SHP77 (cell line): ENCODE measurements at places on chromosomes 12 and 14.

GRCh38 chr14:100713705-100714104 lies 13.0 kb upstream of the DLK1 start:
- DNase-seq: peak; percentile 43

GRCh38 chr14:22264759-22265158 lies 324.3 kb downstream of the DAD1 start:
- DNase-seq: no peak

- peak; percentile 60 for DNase-seq
These were observed 38.1 kb upstream of the PTCSC3 start for GRCh38 chr14:36214476-36215216.

DNA sequence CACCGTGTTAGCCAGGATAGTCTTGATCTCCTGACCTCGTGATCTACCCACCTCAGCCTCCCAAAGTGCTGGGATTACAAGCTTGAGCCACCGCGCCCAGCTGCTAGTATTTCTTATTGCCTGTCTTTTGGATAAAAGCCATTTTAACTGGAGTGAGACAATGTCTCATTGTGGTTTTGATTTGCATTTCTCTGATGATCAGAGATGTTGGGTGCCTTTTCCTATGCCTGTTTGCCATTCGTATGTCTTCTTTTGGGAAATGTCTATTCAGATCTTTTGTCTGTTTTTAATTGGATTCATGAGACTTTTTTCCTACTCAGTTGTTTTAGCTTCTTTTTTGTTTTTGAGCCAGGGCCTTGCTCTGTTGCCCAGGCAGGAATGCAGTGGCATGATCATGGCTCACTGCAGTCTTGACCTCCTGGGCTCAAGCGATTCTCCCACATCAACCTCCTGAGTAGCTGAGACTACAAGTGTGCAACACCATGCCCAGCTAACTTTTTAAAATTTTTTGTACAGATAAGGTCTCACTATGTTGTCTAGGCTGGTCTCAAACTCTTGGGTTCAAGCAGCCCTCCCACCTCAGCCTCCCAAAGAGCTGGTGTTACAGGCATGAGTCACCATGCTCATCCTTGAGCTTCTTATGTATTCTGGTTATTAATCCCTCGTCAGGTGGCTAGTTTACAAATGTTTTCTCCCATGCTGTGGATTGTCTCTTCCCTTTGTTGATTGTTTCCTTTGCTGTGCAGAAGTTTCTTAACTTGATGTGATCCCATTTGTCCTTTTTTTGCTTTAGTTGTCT lies 65.9 kb downstream of the ACACB start:
- no peak for DNase-seq

DNA sequence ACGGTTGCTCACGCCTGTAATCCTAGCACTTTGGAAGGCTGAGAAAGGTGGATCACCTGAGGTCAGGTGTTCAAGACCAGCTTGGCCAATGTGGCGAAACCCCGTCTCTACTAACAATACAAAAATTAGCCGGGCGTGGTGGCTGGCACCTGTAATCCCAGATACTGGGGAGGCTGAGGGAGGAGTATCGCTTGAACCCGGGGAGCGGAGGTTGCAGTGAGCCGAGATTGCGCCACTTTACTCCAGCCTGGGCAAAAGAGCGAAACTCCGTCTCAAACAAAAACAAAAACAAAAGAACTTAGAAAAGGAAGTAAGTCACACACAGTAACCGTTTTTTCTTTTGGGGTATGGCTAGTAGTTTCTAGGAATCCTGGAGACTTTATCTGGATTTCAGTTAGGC lies 1.7 kb upstream of the PALS1 start:
- DNase-seq: no peak

DNA sequence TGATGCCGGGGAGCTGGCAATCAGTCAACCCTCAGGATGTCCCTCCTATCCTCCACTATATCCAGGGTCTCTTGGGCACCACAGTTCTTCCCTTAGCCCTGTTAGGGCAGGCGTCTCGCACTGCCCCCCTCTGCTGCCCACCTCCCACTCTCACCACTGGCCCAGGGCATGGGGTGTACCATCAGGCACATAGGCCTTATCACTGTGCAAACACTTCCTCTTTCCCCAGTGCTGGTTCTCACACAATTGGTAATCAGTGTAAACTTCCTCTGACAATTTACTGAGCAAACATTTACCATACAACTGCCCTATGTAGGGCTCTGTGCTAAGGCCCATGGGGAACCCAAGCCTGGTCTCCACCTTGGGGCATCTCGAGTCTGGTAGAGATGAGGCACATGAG lies 20.1 kb upstream of the TMED10 start:
- no peak for DNase-seq

GRCh38 chr12:109432842-109433304 lies 44.2 kb downstream of the KCTD10 start:
- peak; percentile 81 for DNase-seq

DNA sequence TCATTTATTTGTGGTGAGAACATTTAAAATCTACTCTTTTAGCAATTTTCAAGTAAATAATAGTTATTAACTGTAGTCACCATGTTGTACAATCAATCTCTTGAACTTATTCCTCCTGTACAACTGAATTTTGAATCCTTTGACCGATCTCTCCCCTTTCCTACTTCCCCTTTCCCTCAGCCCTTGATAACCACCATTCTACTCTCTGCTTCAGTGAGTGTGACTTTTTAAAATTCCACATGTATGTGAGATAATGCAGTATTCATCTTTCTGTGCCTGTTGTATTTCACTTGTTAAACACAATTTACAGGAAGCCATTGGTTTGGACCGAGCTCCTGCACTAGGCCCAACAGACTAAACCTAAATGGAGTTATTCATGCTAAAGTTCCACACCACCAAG lies 458.9 kb upstream of the PDE3A start:
- DNase-seq: no peak

DNA sequence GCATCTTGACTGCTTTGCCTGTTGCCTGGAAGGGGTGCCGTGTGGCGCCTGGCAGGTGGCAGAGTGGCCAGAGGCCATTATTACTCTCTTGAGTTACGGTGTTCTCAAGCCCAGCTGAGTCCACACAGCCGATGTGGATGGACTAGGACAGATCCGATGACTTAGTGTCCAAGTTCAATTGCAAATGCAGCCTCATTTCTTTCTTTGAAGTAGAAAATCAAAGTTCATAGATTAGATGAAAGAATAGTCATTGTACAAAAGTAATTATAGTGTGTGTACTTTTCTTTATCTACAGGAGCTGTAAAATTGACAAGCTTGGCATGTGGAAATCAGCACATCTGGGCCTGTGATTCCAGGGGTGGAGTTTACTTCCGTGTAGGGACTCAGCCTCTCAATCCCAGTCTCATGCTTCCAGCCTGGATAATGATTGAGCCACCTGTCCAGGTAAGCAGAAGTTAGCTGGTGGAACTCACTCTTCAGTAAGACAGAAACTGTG lies 44.7 kb downstream of the ANKRD9 start:
- DNase-seq: peak; percentile 47

GRCh38 chr12:65943388-65944137 lies 119.3 kb downstream of the HMGA2 start:
- DNase-seq: no peak

DNA sequence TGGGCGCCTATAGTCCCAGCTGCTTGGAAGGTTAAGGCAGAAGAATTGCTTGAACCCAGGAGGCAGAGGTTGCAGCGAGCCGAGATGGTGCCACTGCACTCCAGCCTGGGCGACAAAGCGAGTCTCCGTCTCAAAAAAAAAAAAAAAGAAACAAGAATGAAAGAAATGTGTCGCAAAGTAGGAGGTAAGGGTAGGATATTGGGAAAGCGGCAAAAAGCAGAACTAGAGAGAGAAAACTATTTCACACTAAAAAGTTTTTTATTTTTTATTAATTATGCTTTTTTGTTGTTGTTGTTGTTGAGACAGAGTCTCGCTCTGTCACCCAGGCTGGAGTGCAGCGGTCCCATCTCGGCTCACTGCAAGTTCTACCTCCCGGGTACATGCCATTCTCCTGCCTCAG lies 17.7 kb downstream of the SBNO1 start:
- DNase-seq: no peak

GRCh38 chr14:58082491-58083098 lies 69.4 kb downstream of the ARMH4 start:
- DNase-seq: no peak

DNA sequence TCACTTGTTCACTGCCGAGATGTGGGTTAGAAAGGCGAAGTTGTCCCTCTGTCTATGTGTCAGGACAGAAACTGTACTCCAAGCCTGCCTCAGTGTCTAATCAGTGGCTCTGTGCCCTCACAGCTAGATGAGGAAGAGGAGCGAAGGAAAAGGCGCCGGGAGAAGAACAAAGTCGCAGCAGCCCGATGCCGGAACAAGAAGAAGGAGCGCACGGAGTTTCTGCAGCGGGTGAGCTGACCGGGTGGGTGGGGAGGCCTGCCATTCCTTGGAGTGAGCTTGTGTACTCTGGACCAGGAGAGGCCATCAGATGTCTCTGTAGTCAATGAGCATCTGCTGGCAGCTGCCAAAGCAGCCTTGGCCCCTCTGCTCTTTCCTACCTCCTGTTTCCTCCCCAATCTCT lies 33.5 kb downstream of the JDP2 start:
- DNase-seq: no peak

- DNase-seq: no peak
These were observed 31.6 kb downstream of the EAPP start for GRCh38 chr14:34507884-34508283.

DNA sequence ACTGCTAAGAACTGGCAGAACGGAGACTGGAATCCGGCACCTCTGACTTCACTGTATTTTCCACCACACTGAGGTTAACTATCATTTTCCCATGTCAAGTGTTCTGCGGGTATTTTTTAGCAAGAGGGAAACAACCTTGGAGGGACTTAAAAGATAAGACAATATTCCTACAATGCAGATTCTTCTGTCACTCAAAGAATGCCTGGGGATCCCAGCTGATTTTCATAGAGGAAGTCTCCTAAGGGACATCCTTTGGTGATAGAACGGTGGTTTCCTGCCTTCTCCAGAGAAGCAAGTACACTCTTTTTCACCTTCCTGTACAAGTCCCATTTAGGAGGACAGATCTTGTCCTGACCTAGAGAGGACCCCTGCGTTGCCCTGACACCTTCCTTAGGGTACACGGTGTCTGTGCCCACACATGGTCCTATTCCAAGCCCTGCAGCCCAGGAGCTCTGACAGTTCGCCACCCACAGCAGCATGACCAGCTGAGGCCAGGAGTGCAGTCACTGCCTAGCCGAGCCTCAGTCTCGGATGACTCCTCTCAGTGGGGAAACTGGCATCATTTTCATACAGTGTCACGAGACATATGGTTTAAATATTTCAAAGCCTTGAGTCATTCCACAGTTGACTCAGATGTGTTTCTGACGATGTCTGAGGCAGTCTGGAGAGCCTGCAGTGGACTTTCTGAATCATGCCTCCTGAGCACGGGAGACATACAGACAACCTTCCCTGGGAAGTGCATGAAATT lies 181.3 kb upstream of the FKBP4 start:
- no peak for DNase-seq

- peak; percentile 29 for DNase-seq
These were observed 268.7 kb upstream of the TBX3 start for GRCh38 chr12:114952573-114953271.

DNA sequence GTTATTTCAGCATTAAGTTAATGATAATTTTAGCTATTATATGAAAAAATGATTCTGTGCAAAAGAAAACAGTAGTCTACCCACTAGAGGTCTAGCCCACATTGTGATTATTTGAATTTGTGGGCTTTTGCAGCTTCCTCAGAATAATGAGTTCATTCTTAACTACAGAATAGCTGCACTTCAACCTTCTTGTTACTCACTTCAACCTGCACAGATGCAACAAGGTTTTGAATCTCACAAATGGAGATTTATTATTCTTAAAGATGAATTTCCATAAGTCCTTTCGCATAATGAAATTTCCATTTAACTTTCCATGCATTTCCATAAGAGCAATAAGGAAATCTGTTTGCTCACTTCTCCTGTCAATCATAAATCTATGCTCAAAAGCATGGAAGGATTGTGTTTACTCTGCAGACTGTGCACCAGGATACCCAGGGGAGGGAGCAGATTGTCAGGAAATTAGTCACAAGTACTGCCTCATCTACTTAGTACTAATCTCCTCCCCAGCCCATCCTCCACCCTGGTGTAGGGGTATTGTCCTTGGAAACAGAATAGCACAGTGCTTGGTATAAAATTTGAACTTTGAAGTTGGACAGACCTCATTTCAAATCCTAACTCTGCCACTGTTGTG lies 24.1 kb downstream of the PTGER2 start:
- DNase-seq: no peak

DNA sequence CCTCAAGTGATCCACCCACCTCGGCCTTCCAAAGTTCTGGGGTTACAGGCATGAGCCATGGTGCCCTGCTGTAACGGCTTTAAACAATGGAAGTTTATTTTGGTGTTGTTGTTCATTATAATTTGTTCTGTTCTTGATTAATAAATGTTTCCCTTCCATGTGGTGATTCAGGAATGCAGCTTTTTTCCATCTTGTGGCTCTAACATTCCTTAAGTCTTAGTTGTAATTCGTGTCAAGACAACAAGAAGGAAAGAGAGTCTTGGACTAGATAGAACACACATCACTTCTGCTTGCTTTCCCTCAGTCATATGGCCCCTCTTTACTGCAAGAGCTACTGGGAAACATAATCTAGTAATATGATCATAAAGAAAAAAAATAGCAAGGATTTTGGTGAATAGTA lies 211.6 kb downstream of the SLC6A15 start:
- DNase-seq: no peak

- DNase-seq: peak; percentile 84
These were observed 231.9 kb downstream of the C12orf75 start for GRCh38 chr12:105562199-105562971.

DNA sequence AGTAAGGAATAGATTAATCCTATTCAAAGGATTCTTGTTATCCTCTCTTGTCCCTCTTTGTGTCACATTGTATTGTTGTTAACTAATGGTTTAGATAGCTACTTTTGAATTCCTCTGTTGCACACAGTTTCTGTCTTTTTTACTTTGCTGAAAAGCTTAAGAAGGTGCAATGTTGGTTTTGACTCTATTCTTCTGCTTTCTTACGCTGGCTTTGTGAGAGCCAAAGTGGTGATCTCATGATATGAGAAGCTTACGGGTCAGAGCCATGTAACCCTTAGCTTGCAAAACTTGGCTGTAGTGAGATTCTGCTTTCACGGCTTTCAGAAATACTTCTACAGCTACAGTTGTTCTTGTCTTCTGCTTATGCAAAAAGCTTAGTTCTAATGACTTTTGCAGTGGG lies 239.7 kb downstream of the TRHDE start:
- DNase-seq: no peak

DNA sequence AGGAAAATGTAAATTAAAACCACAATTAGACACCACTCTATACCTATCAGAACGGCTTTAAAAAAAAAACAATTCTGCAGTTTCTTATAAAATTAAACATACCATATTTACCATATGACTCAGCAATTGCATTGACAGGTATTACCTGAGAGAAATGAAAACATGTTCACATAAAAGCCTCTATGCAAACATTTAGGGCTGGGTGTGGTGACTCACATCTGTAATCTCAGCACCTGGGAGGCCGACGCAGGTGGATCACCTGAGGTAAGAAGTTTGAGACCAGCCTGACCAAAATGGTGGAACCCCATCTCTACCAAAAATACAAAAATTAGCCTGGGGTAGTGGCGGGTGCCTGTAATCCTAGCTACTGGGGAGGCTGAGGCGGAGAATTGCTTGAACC lies 41.1 kb downstream of the SPTB start:
- DNase-seq: no peak
